Kidney (tissue), 22 donors: ENCODE measurements at places on chromosomes 11 and 22.

DNA sequence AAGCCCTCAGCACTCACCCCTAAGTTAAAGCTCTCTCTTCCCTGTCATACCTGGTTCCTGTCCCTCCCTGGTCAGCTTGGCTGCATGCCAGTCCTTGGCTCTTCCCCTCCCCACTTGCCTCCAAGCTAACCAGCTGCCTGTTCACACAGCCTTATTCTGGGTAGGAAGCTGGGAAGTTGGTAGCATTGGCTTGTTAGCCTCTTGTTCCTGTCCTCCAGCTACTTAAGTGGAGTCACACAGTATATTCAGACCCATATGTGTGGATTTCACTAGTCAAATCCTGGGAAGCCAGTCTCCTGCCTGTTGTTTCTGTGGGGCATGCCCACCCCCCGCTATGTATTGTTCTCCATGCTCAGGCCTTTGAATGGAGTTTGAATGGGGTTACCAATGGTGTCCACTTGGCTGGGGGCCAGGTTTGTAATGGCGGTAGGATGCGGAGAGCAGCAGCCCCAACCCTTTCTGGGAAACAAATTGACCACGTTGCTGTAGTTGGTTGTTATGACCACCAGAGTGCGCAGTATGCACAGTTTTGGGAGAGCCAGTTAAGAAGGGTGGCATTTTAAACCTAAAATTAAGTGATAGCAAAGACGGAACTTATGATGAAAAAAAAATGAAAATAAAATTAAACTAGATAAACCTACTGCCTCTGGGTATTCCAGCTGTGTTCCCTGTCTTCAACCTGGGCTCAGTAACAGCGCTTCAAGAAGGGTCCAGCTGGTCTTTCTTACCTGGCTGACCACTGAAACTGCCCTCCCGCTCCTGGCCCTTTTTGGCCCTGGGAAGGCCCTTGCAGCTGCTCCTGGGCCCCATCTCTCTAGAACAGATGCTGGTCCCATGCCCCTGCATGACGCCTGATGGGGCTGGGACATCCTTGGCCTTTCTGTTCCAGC lies 10.7 kb upstream of the RPS3 start:
- DNase-seq, result peak; percentile 78

GRCh38 chr11:69799582-69799981 lies 19.6 kb downstream of the FGF3 start:
- DNase-seq, result peak; percentile 33

DNA sequence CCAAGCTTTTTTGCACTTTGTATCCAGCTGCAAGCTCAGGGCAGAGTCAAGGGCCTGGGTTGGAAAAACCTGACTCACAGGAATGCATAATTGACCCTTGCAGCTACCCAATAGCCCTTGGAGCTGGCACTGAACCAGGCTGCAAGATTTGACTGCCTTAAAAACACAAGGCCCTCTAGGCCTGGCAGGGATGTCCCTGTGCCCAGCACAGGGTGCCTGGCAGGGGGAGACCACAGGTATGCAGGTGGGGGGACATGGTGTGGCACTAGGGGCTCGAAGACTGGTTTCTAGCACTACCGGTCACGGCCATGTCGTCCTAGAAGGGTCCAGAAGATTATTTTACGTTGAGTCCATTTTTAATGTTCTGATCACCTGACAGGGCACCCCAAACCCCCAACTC lies 30.2 kb downstream of the SBF1 start:
- peak; percentile 76 for DNase-seq

- DNase-seq, result peak; percentile 13
Measured at GRCh38 chr11:108817976-108818375, 153.1 kb downstream of the DDX10 start.

GRCh38 chr11:61926235-61926634 lies 8.9 kb upstream of the RAB3IL1 start:
- no peak for DNase-seq

DNA sequence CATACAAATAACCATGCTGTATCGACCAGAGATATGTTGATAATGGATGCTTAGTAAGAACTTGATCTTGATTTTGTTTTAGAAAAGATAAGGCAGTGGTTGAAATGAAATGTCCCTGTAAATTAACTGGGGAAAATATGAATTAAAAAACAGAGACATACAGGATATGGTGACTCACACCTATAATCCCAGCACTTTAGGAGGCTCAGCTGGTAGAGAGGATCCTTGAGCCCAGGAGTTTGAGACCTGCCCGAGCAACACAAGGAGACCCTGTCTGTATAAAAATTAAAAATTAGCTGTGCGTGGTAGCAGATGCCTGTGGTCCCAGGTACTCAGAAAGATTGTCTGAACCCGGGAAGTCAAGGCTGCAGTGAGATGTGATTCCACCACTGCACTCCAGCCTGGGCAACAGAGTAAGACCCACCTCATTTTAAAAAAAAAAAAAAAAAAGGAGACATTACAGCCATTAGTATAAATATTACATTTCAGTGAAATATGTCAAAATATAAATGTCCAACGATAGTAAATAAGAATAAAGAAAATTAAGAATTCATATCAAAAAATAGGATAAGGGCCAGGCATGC lies 4.6 kb downstream of the PICALM start:
- no peak for DNase-seq
